K562 (cell line): ENCODE measurements at places on chromosomes 7 and 10.

DNA sequence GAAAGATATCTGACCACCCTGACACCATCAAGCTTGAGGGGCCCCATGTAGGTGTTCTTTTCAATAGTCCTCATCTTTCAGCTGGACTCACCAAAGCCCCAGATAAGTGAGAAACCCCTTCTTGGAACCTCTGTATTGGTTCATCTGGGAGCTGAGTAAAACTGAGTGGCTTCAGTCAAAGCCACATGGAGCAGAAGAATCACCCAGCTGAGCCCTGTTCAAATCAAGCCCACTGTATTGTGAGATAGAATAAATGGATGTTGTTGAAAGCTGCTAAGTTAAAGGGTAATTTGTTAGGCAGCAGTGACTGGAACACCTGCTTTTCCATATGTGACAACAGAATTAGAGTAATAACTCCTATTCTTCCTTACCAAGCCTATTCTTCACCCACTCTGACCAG lies 64.8 kb upstream of the SDK1 start:
- no peak for DNase-seq

DNA sequence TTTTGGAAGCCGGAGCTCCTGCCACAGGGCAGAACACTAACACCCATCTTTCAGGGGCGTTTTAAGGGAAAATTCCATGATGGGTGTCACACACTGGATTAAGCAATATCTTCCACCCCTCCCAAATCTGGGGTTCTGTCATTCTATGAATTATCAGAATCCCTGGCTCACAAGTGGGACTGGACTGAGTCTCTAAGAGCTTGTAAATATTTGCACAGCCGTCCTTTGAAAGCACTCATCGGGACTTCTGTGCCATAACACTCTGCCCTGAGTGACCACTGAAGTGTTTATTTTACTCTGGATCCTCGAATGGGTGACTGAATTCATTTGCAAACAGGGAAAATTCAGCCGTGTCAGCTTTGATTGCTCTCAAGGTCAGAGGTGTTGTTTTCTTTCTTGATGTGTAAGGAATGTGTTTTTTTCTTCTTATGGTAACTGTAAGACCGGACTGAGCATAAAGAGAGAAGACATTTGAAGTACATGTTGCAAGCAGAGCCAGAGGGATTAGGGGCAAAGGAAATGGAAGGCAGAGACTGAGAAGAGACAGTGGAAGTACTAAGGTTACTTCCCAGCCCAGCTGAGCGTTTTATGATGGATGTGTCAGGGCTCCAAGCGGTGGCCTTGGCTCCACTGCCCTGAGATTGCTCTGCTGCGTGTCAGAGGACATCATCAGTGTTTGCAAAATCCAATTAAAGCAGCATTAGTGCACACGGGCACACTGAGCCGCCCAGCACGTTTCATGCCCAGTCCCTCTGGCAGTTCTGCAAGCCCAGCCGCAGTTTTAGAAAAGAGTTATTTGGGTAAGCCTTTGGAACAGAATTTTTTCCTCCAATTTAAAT lies 17.7 kb upstream of the GTPBP4 start:
- no peak for DNase-seq

GRCh38 chr7:51256209-51256781 lies 60.3 kb downstream of the COBL start:
- DNase-seq: no peak

DNA sequence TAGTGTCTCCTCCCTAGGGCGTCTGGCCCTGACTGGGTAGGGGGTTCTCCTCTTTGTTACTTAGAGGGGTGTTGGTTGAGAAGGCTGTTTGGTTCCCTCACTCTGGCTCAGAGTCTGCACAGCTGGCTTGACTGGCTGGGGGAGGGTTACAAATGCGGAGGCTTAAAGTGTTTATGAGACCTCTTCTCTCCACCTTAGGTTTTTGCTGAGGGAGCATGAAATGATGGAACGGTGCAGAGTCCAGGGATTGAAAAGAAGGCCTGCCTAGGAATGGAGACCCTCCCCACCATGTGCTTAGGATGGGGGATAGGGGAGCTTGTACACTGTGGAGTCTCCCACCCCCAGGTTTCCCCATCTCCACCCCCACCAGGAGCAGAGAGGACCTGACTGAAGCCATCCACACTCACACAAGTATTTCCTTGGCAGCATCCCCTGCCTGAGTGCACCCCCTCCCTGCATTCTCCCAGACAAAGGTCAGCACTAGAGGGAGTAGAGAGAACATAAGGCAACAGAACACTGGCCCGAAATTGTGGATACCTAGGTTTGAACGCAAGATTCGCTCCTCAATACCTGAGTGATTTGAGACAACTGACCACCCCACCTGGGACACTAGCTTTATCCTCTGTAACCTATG lies 1.7 kb upstream of the LDB1 start:
- no peak for DNase-seq

DNA sequence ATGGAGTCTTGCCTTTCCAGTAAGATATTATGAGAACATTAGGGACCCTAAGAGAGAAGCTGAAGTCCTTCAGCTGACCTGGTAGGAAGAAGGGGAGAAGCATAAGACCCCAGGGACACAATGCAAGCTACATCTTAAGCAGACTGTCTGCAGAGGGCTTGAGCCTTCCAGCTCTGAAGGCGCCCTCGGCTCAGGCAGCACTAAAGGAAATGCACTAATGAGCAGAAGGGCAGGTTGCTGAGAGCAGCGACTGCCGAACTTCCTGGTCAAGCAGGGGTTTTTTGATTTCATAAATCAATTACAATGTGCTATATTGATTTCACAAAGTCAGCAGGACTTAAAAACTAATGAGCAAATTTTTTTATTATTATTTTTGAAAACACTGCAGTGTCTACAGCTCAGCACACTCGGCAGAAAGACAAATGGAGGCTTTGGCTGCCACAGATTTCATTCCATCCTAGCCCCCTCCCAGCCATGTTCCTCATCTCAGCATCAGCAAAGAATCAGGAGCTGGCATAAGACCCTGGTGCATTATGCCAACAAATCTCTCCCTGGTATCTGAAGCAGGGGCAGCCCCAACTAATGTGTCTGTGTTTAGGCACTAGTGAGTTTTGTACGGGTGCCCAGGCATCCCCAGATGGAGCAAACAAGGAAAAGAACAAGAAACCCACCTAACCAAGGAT lies 57.1 kb downstream of the LRRTM3 start:
- DNase-seq: no peak

- no peak for DNase-seq
Measured at GRCh38 chr7:135770139-135770710, 21.6 kb upstream of the FAM180A start.

DNA sequence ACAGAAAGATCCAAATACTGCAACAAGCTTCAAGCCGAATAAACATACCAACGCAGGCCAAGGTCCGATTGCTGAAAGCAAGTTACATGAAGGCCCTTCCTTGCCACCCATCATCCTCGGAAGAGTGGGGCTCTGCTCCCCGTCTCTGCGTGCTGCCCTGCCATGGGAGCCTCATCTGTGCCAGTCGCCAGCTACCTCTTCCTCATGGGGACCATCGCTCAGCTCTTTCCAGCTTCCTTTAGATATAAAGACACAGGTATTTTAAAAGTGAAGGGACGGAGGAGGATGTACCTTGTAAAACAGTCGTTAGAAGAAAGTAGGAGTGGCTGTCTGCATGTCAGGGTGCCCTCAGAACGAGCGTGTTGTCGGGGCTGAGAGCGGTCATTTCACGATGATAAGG lies 114.9 kb downstream of the INPP5A start:
- no peak for DNase-seq

DNA sequence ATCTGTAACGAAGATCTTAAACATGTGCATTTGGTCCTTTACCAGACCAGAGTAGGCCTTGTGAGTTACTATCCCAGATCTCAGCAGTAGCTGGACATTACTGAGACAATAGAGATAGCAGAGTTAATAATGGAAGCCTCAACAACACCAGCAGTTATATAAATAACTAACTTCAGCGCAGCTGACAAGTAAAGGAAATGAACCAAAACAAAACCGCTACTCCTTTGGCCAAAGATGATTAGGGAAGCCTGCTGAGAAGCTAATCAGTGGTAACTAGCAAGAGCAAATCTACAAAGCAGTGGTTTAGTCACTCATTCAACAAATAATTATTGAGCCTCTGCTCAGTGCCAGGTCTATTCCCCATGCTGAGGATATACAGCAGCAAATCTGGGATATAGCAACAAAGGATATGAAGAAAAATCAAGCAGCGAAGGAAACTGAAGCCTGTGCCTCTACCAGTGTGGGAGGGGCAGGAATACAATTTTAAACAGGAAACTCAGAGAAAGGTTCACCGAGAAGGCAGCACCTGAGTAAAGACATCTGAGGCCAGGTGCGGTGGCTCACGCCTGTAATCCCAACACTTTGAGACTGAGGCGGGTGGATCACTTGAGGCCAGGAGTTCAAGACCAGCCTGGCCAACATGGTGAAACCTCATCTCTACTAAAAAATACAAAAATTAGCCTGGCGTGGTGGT lies 103.6 kb downstream of the ELMO1 start:
- DNase-seq: no peak

- no peak for DNase-seq
Measured at GRCh38 chr7:93211228-93211818, 14.9 kb downstream of the HEPACAM2 start.

- DNase-seq: no peak
Measured at GRCh38 chr7:121099572-121099971, 111.1 kb downstream of the CPED1 start.

- peak; percentile 38 for DNase-seq
Measured at GRCh38 chr10:117240621-117241529, at the start of gene SLC18A2. TSS of gene SLC18A2 (plus strand) at chr10:117241114. CDS start at chr10:117241694, 580 bp downstream.

- no peak for DNase-seq
Measured at GRCh38 chr7:80724249-80724871, 85.9 kb downstream of the CD36 start.

GRCh38 chr7:23285657-23286646 lies 13.2 kb upstream of the MALSU1 start:
- DNase-seq: no peak
